SJCRH30 (cell line): ENCODE measurements at places on chromosomes 13 and 19. TPM values are rescaled to one million over a fixed set of nuclear protein-coding genes. Genes with fewer than 3 reads are reported as not detected.

- H3K36me3 ChIP-seq = no peaks in the 10 kb centered on the region
- no peaks in the 10 kb centered on the region for H3K4me1 ChIP-seq
- no peak overlapping the region for H3K4me3 ChIP-seq
These were observed 9.8 kb upstream of the GNA15 start for GRCh38 chr19:3125900-3126524.

- H3K4me1 ChIP-seq = no peaks in the 10 kb centered on the region
- no peak overlapping the region for H3K27ac ChIP-seq
- H3K36me3 ChIP-seq = peaks cover 22% of the 10 kb centered on the region
- no peak for DNase-seq
- peaks cover 9% of the 10 kb centered on the region; the same call in 1 of the 2 replicates for H3K27me3 ChIP-seq
- H3K4me3 ChIP-seq = no peak overlapping the region
These were observed 3.8 kb upstream of the APC2 start for GRCh38 chr19:1445932-1446712.

DNA sequence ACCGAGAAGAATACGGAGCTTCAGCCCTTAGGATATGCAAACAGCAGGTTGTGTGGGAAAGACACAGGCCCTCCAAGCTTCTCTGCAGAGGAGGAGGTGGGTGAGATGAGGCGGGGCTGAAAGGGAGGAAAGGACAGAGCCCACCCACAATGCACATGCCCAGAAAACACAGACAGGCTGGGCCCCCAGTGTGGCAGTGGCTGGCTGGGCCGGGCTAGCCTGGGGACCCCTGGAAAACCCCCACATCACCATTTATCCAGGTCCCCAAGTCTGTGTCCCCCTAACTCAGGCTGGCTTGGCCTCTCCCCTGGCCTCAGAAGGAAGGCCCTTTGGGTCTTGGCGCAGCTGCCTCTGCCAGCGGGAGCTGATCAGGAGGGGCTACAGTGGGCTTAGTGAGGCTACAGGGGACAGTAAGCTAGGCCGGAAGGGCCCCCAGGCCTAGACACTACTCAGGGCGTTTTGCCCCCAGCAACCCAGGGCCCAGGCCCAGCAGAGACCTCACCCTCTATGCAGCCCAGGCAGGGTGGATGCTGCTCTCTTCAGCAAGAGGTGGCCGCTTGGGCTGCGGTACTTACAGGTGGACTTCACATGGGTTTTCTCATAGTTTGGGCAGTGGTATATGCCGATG lies 119.5 kb downstream of the TUBA3C start:
- H3K4me3 ChIP-seq = no peak overlapping the region
- no peaks in the 10 kb centered on the region for H3K27me3 ChIP-seq
- DNase-seq = no peak
- H3K4me1 ChIP-seq = no peaks in the 10 kb centered on the region

DNA sequence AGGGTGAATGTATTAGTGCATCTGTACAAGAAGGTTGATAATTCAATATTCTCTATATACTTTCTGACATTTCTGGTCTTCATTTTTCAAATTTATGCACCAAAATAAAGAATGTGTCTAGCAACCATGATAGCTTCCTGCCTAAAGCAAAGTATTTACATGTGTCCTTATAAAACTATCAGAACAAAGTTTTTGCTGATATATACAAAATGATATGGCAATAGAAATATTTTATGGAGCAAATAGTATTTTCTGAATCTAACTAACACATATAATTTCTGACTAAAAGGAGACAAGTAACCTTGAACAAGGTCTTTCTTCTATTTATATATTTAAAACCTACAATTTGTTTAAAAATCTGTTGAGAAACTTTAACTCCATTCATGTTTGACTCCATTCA lies 184.9 kb downstream of the DIAPH3 start:
- no peaks in the 10 kb centered on the region for H3K4me1 ChIP-seq
- no peak overlapping the region for H3K27ac ChIP-seq
- peaks cover 26% of the 10 kb centered on the region for H3K36me3 ChIP-seq
- no peak for DNase-seq
- H3K27me3 ChIP-seq = no peaks in the 10 kb centered on the region

GNA15 gene
- total RNA-seq = 0.13 and 0.59 TPM in 2 replicates

DNA sequence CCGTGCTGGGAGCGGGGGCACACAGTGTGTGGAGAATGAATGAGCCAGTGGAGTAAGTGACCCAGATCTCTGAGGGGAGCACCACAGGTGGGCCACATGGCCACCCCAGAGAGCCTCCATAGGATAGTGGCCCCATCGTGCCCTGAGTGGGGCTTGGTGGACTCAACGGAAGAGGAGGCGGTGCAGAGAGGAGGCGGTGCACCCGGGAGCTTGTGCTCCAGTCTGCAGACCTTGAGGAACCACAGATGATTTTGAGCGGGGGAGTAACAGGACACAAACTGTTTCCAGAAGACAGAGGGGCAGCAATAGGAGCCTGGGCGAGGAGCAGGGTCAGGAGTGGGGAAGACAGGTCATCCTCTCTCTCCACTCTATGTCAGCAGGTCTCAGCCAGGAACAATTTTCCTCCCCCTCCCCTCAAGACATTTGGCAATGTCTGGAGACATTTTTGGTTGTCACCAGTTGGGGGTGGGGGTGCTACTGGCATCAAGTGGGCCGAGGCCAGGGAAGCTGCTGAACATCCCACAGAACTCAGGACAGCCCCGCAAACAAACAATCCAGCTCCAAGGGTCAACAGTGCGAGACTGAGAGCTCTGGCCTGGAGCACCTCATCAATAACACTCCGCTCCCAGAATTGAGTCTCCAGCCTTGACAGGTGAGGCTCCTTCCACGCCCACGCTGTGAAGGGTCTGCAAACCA lies 182.2 kb downstream of the USP12 start:
- no peak overlapping the region for H3K27ac ChIP-seq
- H3K36me3 ChIP-seq = no peaks in the 10 kb centered on the region
- DNase-seq = no peak
- H3K27me3 ChIP-seq = no peaks in the 10 kb centered on the region; the same call in none of the 2 replicates
- H3K4me1 ChIP-seq = no peaks in the 10 kb centered on the region

DNA sequence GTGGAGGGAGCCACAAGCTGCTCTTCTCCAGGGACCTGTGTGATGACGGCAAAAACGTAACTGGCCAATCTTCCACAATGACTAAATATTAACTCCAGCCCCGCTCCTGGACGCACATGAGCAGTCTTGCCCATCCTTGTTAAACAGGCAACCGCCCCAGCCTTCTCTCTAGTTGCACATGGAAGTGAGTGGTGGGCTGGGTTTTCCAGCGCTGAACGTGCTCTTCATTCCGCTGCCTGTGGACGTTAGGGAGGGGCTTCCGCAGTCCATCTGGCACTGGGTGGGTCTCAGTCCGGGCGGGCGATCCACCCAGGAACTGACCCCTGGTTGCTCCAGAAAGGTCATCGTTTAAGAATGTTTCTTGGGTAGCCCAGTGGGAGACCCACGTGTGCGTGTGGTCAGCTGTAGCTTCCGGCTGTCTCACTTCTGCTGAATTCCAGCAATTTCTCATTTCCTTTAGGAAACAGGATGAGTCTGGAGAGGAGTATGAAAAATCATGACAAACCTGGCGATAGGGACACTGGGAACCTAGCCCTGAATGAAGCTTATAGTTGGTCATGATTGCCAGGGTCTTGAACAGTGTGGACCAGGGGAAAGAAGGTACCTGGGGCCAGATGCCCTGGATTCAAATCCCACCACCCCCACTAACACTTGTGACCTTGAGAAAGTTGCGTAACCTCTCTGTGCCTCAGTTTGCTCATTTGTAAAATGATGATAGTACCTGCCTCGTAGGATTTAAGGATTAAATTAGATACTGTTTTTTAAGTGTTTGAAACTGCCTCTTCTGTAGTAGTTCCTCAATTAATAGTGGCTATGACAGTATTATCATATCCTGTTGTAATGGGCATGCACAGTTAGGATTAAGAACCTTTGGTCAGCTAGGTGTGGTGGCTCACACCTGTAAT lies 92.6 kb downstream of the SIPA1L3 start:
- peak; percentile 20 for DNase-seq
- H3K27ac ChIP-seq = peak overlapping the region; percentile 8; the same call in 1 of the 2 replicates
- H3K36me3 ChIP-seq = peaks cover 1% of the 10 kb centered on the region; the same call in 1 of the 2 replicates
- H3K4me3 ChIP-seq = no peak overlapping the region

DNA sequence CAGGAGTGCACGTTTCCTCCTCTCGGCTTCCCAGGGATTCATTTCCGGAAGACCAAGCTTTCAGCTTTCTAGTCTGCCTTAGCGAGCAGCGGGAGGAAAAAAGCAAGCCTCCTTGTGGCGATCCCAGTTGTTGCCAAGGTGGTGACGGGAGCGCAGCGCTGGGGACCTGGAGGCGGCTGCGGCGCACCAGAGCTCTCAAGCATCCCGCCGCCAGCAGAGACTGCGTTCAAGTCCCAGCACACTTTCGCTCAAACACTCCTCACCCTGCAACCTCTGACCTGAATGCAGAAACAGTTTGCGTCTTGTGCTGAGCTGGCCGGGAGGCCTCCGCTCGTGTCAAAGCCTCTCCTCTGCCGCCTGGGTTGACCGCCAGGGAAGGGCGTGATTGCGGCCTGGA lies 4.9 kb downstream of the GSX1 start:
- no peak overlapping the region for H3K4me3 ChIP-seq
- no peaks in the 10 kb centered on the region for H3K4me1 ChIP-seq
- no peak for DNase-seq
- no peak overlapping the region for H3K27ac ChIP-seq
- H3K36me3 ChIP-seq = no peaks in the 10 kb centered on the region

DNA sequence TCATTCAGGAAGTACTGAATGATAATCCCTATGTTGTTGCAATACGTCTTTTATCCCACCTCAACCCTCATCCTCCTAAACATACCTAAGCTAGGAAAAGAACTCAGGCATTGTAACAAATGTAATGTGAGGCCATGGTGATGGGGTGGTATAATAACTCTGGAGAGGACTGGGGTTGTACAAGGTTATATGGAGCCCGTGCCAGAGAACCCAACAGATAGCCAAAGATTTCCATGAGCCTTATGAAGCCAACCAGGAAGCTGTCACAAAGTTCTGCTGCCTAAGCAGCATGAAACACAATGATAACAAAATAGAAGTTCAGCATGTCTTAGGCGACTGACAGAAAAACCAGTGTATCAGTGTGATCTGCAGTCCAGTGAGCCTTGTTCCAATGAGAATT lies 394.1 kb upstream of the NBEA start:
- DNase-seq = no peak
- H3K36me3 ChIP-seq = no peaks in the 10 kb centered on the region
- H3K27ac ChIP-seq = no peak overlapping the region
- H3K27me3 ChIP-seq = no peaks in the 10 kb centered on the region
- H3K4me3 ChIP-seq = no peak overlapping the region
- no peaks in the 10 kb centered on the region for H3K4me1 ChIP-seq

DNA sequence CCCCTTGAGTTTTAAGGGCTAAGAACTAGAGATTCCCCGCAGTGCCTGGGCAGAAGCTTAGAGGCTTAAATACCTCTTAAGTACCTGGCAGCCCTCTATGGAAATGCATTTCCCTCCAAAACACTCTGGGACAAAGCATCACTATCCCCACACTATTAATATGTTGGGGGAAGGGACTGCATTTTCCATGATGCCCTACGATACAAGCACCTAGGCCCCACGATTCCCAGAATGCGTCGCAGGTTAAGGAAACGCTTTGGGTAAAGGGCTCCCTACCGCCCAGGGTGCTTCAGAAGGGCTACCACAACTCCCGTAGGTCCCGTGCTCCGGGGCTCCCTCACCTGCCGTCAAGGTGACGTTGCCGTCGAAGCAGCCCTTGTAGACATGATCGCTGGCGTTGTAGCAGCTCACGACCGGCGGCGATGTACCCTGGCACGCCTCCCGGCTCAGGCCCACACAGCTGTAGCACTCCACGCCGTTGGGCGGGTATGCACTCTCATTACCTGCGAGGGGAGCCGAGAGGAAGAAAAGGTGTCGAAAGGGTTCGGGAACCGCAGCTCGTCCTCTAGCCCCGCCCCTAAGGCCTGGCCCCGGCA lies 2.5 kb downstream of the LYPD3 start:
- no peaks in the 10 kb centered on the region for H3K27me3 ChIP-seq
- H3K4me3 ChIP-seq = no peak overlapping the region
- peaks cover 3% of the 10 kb centered on the region; the same call in 1 of the 2 replicates for H3K4me1 ChIP-seq
- no peak overlapping the region for H3K27ac ChIP-seq
- no peak for DNase-seq

GRCh38 chr13:68550330-68550729 lies 1320.2 kb upstream of the PCDH9 start:
- DNase-seq = no peak
- H3K27ac ChIP-seq = no peak overlapping the region
- H3K27me3 ChIP-seq = no peaks in the 10 kb centered on the region
- no peaks in the 10 kb centered on the region for H3K36me3 ChIP-seq
- no peaks in the 10 kb centered on the region for H3K4me1 ChIP-seq
- no peak overlapping the region for H3K4me3 ChIP-seq

DNA sequence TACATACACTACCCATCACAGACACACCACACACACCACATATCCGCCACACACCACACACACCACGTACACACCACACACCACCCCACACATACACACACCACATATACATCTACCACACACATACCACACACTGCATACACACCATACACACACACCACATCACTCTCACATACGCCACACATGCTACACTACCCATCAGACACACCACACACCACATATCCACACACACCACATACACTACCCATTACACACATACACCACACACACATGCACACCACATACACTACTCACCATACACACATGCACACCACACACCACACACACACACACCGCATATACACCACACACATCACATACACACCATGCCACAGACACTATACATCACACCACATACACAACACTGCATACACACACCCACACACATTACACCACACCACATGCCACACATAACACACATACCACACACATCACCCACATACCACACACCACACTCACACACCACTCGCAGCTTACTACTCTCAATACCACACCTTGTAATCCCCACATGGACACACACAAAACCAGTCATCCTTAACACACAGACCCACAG lies 9.5 kb downstream of the ERFL start:
- H3K4me1 ChIP-seq = no peaks in the 10 kb centered on the region
- H3K36me3 ChIP-seq = no peaks in the 10 kb centered on the region
- no peak for DNase-seq
- H3K4me3 ChIP-seq = no peak overlapping the region

LYPD4 gene
- total RNA-seq = not detected in 2 replicates

- H3K36me3 ChIP-seq = peaks cover 24% of the 10 kb centered on the region
- no peak overlapping the region for H3K4me3 ChIP-seq
- H3K27me3 ChIP-seq = peaks cover 12% of the 10 kb centered on the region; the same call in 1 of the 2 replicates
- DNase-seq = no peak
These were observed 1.8 kb upstream of the IFI30 start for GRCh38 chr19:18171605-18172327.

TMC4 gene
- not detected in 2 replicates for total RNA-seq

- no peaks in the 10 kb centered on the region for H3K27me3 ChIP-seq
- no peak overlapping the region for H3K4me3 ChIP-seq
- DNase-seq = peak; percentile 82
These were observed 6.0 kb upstream of the PRR19 start for GRCh38 chr19:42295831-42296525.

ZNF616 gene
- total RNA-seq = 10.8 and 13.0 TPM in 2 replicates

- H3K27me3 ChIP-seq = no peaks in the 10 kb centered on the region
- 0 out of 2 replicates have a peak, but pooled peaks cover 8% of the 10 kb centered on the region for H3K4me1 ChIP-seq
- no peaks in the 10 kb centered on the region for H3K36me3 ChIP-seq
- no peak overlapping the region for H3K4me3 ChIP-seq
- no peak for DNase-seq
- H3K27ac ChIP-seq = no peak overlapping the region
These were observed 31.4 kb upstream of the TPTE2 start for GRCh38 chr13:19592657-19593180.

VSTM2B gene
- total RNA-seq = not detected in 2 replicates

WDR62 gene
- 19.8 and 23.5 TPM in 2 replicates for total RNA-seq
